ENCODE measurements at places on chromosomes 16 and 17.

- DNase-seq, result no peak
These were observed 49.6 kb upstream of the RPL38 start for GRCh38 chr17:74153821-74154430.

GRCh38 chr16:19044769-19045168 lies 22.6 kb upstream of the COQ7 start:
- DNase-seq, result no peak

GRCh38 chr17:38751808-38752307 lies 683 bp upstream of the PSMB3 start:
- DNase-seq, result peak; percentile 89

- no peak for DNase-seq
These were observed 60.4 kb downstream of the ENGASE start for GRCh38 chr17:79135011-79135410.

- peak; percentile 20 for DNase-seq
These were observed 1.2 kb downstream of the ZACN start for GRCh38 chr17:76079956-76080767.

DNA sequence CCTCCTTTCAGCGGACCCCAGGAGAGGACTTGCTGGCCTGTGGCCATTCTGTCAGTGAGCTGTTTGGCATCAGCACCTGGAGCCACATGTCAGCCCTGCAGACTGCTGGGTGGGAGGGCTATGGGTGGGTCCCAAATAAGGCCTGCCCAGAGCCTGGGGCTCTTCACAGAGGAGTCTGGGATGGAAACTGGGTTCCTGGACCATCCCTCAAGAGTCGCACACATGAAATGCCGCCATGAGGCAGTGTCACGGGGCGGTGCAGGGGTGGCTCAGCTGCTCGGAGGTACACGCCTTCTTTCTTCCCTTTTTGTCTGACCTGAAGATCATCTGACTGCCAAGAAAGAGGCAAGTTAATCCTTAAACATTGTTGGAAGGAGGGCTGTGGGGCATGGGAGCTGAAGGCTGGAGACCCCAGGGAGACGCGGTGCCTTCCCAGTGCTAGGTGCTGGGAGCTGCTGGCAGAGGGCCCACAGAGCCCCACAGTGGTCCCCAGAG lies 14.8 kb downstream of the MPRIP start:
- no peak for DNase-seq

- DNase-seq, result no peak
These were observed 30.2 kb downstream of the SPACA3 start for GRCh38 chr17:33021731-33022408.

DNA sequence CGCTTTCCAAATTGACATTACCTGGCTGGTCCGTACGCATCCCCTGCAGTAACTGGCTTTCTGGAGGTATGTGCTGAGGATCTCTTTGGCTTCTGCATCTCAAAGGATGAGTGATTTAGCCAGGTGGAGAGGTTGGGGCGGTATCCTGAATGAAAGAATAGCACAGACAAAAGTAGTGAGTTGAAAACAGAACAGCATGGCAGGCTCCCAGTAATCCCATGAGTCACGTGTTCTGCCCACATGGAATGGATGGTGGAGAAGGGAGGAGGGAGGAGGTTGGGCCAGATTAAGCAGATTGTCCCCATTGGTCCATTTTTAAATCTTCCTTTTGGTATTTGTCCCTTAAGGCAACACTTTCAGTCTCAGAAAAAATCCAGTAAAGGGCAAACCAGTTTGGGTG lies 176.0 kb downstream of the WWOX start:
- DNase-seq, result no peak

GRCh38 chr16:11405331-11406176 lies 60.3 kb downstream of the RMI2 start:
- DNase-seq, result peak; percentile 35

Measured in EH (cell line).